ENCODE measurements at places on chromosomes 4 and X.

- no peak for DNase-seq
Measured at GRCh38 chr4:15237648-15238230, 190.1 kb upstream of the C1QTNF7 start.

- DNase-seq: no peak
Measured at GRCh38 chrX:154458116-154458953, at the start of gene PLXNA3. Gene PLXNA3, plus strand, starts transcription at chrX:154458281. Its CDS starts 1,903 bp downstream, at chrX:154460184.

GRCh38 chr4:88196523-88197185 is 38.2 kb upstream of the ABCG2 start:
- no peak for DNase-seq

DNA sequence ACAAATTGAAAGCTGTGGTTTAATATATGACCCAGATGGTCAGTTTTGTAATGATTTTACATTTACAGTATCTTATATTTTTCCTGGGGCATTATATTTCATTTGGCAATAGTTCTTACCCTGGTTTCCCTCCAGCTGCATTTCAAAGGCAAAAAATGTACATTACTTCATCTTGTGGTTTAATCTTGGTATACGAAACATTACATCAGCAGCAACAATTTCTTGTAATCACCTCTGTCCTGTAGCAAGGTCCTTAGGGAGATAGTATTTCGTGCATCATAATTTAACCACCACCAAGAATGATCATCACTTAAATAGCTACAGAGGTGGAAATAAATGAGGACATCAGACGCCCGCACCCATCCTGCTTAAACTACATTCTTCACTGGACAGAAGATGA is 48.8 kb downstream of the HS6ST2 start:
- no peak for DNase-seq

- no peak for DNase-seq
Measured at GRCh38 chr4:91935217-91935616, 368.5 kb upstream of the GRID2 start.

GRCh38 chr4:7653510-7654369 is 219.0 kb upstream of the PSAPL1 start:
- DNase-seq: no peak

DNA sequence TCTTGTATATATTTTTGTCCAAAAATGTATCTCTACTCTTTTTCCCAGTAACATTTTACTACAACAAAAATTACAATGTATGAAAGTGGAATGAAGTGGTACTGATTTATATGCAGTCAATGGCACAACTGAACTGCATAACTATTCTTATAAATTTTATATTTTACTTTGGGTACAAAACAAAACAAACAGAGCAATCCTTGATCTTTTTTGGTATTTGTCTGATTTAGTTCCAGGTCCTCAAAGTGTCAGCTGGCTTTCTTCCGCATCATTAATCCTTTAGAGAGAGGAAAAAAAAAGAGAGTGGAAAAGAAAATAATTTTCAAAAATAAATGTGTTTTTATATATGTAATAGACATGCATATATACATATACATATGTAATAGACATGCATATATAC is 252.4 kb upstream of the SLIT2 start:
- no peak for DNase-seq

DNA sequence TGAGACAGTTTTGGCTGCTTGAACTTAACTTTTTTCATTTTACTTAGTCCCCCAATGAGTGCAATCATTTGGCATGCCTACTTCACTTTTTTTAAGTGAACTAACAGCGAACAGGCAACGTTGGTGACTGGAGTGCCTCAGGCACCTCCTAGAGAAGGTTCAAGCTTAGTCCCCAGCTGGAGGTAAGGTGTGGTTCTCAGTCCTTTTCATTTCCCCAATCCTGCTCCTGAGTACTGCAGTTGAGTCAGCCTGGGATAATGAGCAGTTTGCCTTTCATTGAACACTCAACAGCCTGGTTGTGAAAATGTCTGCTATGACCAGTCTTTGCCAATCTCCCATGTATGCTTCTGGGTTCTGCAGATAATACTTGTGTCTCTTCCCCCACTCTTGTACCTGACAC is 109.5 kb downstream of the CDKL5 start:
- no peak for DNase-seq

DNA sequence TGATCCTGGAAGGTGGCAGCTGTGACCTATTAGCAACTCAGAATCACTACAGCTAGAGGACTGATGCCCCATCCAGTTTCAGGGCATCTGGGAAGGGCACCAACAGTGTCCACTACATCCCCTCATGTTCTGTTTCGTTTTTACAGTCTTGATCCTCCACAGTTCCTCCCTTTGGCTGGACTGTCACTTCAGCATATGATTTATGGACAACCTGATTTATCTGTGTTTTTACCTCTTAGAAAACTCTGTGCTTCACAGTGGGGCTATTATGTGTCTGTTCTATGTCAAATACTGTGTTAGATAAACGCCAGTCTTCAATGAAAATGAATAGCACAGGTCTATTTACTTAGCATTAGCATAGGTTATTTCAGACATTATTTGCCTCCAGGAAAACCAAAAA is 63.1 kb upstream of the GRPR start:
- DNase-seq: no peak

DNA sequence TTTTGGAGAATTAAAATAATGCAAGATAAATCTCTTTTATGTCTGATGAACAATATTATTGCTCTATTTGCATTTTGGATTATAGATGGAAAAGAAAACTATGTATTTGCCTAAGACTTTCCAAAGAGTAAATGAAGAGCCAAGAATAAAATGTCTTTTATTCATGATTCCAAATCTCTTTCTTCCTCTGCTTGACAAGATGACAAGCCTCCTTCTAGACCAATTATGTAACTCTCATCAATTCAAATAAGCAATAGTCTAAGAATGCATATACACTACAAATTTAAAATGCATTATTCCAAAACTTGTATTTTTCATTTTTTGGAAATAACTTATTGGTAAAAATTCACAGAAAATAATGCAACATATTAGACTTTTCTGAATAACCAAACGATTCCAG is 377.3 kb downstream of the GASK1B start:
- DNase-seq: no peak

Data from esophagus squamous epithelium (tissue), 5 donors.